CD14-positive monocyte (primary cell): ENCODE measurements at places on chromosomes 6 and 20. TPM values are rescaled to one million over a fixed set of nuclear protein-coding genes. Genes with fewer than 3 reads are reported as not detected.

DEFB132 gene
- not detected in 2 replicates for polyA plus RNA-seq

SOX18 gene
- polyA plus RNA-seq, result not detected

LAMA2 gene
- polyA plus RNA-seq, result 0.17 TPM in 1 of 2 replicates, not detected in the other

DNA sequence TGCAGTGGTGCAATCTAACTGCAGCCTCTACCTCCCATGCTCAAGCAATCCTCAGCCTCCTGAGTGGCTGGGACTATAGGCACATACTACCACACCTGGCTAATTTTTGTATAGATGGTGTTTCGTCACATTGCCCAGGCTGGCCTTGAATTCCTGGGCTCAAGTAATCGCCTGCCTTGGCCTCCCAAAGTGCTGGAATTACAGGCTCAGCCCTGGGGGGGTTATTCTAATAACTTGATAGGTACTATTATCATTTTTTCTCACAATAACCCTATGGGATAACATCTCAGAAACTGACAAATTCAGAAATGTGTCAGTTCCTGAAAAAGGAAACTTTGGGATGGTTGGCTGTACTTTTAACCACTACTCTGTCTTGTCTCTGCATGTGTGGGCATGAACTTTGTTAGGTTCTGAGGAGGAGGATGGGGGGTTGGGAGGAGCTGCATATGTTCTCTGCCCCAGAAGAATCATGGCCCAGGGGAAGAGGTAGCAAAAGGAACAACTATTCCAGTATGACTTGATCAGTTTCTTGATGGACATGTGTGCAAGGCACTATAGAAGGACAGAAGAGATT is 169.9 kb downstream of the CARMIL1 start:
- no peak for DNase-seq

GRCh38 chr6:30964075-30964474 is 19.4 kb upstream of the MUC21 start:
- DNase-seq, result no peak
